ENCODE measurements at places on chromosomes 11 and 22.

DNA sequence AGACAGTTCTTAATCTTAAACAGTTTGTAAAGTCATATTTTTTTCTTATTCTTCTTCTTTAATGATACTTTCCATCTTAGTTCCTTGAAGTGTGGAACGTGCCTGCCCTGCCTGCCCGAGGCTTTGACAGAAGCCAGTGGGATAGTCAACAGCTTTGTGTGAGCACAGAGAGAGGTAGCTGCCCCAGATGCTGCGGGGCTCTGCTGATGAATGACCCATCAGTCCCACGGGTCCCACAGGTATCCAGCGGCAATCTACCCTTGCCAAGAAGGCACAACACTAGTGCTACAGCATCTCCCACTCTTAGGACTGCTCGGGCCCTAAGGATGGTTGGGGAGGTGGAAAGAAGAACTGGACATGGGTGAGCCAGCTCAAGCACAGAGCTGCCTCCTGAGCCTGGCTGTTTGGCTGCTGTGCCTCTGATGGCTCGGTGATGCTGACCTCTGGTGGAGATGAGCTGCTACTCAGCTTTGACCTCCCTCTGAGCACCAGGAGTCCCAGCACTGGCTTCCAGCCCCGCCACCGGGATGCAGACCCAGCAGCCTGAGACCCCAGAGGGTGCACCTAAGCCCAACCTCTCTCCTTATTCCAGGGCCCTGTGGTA is 11.8 kb upstream of the APLNR start:
- DNase-seq = peak; percentile 19

- DNase-seq = no peak
These were observed 227.1 kb downstream of the CEP164 start for GRCh38 chr11:117554601-117555333.

GRCh38 chr11:10044618-10045017 is 249.4 kb downstream of the SBF2 start:
- DNase-seq = no peak

DNA sequence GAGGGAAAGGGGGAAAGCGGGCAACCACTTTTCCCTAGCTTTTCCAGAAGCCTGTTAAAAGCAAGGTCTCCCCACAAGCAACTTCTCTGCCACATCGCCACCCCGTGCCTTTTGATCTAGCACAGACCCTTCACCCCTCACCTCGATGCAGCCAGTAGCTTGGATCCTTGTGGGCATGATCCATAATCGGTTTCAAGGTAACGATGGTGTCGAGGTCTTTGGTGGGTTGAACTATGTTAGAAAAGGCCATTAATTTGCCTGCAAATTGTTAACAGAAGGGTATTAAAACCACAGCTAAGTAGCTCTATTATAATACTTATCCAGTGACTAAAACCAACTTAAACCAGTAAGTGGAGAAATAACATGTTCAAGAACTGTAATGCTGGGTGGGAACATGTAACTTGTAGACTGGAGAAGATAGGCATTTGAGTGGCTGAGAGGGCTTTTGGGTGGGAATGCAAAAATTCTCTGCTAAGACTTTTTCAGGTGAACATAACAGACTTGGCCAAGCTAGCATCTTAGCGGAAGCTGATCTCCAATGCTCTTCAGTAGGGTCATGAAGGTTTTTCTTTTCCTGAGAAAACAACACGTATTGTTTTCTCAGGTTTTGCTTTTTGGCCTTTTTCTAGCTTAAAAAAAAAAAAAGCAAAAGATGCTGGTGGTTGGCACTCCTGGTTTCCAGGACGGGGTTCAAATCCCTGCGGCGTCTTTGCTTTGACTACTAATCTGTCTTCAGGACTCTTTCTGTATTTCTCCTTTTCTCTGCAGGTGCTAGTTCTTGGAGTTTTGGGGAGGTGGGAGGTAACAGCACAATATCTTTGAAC is 6.8 kb downstream of the MALAT1 start:
- no peak for DNase-seq

- DNase-seq = no peak
These were observed 137.6 kb downstream of the CD44 start for GRCh38 chr11:35276396-35277145.

- DNase-seq = no peak
These were observed 9.8 kb downstream of the PDHX start for GRCh38 chr11:34926101-34926830.

DNA sequence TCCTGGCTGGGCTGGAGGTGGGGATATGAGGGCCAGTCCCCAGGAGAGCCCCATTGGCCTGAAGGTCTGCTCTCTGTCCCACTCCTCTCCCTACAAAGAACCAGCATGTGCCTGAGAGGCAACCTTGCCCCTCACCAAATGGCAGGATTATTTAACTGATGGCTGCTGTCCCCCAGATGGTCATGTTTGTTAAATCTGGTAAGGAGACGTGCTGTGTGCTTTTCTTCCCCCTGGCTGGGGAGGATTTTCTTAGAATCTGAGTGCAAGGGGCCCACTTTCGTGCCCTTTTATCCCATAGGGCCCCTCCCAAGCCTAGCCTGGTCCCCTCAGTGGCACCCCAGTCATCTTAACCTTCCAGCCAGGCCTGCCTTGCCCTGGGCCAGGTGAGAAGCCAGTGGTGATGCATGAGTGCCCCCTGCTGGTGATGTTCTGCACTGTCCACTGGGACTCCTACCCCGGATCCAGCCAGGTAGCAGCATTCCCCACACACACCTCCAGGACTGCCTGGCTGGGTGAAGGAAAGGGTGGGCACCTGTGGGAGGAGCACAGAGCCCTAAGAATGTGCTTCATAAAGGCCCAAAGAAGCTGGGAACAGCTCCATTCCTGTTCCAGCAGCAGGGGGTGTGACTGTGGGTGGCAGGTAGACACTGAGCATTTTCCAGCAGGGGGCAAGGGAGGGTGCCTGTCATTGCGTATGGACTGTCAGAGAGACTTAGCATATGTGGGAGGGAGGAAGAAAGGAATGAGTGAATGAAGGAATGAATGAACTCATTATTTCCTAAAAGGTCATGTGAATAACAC is 28.9 kb downstream of the MFNG start:
- peak; percentile 76 for DNase-seq

DNA sequence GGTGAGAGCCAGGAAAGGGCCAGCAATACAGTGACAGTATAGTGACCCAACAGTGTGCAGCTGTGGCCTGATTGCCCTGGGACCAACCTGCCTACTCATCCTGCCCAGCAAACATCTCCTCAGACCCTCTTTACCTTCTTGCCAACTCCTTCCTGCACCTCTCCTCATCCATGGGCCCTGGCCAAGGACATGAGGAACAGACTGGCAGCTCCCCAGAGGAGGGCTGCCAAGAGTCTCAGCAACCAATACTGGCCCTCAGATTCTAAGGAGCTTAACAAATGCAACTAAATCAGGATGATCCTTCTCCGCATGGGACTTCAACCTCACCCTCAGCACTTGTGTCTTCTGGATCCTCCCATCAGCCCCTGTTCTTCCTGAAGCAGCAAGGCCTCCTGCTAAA is 77.0 kb downstream of the RPL27A start:
- no peak for DNase-seq

DNA sequence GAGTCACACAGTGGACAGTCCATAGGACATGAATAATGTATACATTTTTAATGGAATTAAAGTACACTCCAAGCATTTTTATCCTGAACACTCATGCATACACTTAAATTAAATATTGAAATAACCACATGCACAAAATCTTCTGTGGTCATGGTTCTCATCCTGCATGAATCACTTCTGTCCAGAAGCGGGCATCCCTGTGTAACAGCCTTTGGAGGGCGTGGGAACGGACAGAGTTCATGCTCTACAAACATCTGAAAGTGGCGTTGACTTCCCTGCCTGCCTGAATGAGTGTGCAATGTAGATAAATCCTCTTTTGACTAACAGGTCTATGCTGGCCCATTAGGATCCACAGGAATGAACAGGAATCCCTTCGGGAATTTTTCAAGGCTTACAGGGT is 780.2 kb downstream of the BRD1 start:
- no peak for DNase-seq

GRCh38 chr11:111801135-111801534 is 34.9 kb upstream of the PPP2R1B start:
- DNase-seq = no peak

GRCh38 chr11:58509748-58510147 is 1.8 kb upstream of the OR5B21 start:
- no peak for DNase-seq

DNA sequence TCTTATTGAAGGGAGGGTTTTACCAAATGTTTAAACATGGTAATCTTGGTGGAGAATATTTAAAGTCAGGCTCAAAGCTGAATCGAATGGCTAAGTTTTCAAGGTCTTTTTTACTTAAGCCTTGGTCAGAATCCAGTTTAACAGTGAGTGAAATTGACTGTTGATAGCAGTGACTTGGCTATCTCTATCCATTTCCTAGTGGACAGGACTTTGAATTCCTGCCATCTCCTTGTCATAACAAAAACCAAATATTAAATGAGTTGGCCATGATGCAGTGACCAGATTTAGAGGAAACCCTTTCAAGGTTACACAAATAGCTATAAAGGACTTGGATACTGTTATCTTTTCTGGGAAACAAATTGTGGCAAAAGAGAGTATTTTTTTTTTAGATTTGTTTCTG is 92.0 kb downstream of the JRKL start:
- DNase-seq = no peak

- no peak for DNase-seq
These were observed 2.7 kb downstream of the ZNF74 start for GRCh38 chr22:20396639-20397038.

- no peak for DNase-seq
These were observed 1054.7 kb upstream of the CNTN5 start for GRCh38 chr11:97965849-97966646.

- no peak for DNase-seq
These were observed 25.5 kb downstream of the TOM1 start for GRCh38 chr22:35325209-35325608.

GRCh38 chr11:110968348-110969062 is 256.3 kb upstream of the ARHGAP20 start:
- DNase-seq = no peak

All from activated naive CD8-positive, alpha-beta T cell treated with anti-CD3 and anti-CD28 coated beads for 36 hours (primary cell).